Aorta (tissue), 5 donors: ENCODE measurements at places on chromosomes 6 and 20.

GRCh38 chr6:117573006-117573680 is 29.2 kb downstream of the GOPC start:
- no peak for DNase-seq

- no peak for DNase-seq
Observed at GRCh38 chr6:137166247-137167098, 7.0 kb downstream of the IL22RA2 start.

DNA sequence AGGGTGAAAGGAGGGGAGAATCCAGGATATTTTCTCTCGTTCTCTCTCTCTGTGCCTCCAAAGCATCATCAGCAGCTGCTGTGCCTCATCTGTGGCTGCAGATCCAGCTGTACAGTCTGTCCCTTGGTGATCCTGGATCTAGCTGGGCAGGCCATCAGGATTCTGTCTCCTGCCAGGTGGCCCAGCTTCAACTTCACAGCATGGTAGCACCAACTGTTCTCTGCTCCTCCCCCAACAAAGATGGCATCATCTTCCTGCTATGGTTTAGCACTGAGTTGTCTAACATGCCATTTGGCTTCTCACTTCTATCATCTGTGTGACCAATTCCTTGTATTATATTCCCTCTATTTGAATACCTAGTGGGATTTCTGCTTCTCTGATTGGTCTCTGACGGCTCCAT is 28.6 kb upstream of the ARFGEF2 start:
- no peak for DNase-seq

- DNase-seq = no peak
Observed at GRCh38 chr6:28360961-28361360, 11.2 kb downstream of the ZKSCAN3 start.

DNA sequence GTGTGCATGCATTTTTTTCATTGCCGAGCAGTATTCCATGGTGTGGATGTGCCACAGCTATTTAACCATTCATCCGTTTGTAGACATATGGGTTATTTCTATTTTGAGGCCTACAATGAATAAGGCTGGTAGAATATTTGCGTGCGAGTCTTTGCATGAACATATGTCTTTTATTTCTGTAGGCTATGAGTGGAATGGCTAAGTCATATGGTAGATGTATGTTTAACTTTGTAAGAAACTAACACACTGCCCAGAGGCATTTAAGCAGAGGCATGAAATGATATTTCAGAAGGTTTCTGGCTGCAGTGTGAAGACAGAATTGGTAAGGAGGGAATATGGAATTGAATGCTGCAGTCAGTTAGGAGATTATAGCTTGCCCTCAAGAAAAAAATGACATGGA is 457.4 kb upstream of the CDH4 start:
- no peak for DNase-seq

DNA sequence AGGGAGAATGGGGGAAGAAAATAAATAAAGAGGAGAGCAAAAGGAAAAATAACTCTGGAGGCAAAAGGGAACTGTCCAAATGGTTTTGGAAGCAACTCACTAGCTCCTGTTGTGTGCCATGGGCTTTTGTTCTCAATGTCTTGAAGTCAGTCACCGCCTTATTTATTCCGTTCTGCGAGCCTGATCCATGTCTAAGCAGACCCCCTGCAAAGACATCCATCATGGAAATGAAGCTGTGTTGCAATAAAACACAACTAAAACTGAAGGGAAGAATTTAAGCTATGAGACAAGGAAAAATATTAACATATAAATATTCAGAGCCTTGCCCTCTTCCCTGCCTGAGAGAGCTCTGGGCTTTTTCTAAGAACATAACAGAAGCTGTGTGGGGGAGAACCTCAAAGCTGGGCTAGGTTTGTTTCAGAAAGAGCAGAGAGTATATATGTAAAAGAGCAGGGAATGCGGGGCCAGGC is 373.2 kb upstream of the CNR1 start:
- no peak for DNase-seq

DNA sequence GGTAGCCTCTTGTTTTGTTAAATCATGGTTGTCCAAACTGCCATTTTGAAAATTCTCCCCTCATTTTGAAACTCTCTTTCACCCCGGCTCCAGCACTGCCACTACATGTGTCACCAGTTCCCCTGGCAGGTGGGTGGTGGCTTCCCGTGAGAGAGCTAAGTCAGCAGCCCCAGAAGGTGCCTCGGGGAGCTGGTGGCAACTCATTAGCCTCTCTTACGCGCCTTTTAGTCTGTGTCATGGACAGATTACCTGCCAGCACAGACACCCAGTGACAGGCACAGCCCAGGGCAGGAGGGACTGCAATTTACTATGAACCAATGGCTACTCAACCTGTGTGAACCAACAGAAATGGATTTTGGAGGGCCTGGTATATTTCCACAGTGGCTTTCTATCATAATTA is 147.1 kb upstream of the SASH1 start:
- DNase-seq = no peak

DNA sequence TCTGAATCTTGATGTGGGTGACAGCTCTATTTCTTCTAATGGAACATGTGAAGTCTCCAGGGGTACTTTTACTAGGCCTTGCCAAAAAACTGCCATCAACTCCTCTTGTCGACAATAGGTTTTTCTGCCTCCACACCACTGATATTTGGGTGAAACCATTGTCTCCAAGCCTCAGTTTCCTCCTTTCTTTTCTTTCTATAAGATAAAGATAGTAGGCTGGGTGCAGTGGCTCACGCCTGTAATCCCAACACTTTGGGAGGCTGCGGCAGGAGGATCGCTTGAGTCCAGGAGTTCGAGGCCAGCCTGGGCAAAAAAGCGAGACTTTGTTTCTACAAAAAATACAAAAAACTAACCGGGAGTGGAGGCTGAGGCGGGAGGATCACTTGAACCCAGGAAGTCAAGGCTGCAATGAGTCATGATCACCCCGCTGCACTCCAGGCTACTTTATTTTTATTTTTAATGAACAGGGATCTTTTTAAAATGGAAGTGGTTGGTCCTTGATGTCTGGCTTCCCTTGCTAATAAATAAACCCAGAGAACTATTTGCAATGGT is 159.9 kb upstream of the TNFAIP3 start:
- no peak for DNase-seq

- no peak for DNase-seq
Observed at GRCh38 chr6:33727932-33728331, 16.4 kb upstream of the UQCC2 start.

DNA sequence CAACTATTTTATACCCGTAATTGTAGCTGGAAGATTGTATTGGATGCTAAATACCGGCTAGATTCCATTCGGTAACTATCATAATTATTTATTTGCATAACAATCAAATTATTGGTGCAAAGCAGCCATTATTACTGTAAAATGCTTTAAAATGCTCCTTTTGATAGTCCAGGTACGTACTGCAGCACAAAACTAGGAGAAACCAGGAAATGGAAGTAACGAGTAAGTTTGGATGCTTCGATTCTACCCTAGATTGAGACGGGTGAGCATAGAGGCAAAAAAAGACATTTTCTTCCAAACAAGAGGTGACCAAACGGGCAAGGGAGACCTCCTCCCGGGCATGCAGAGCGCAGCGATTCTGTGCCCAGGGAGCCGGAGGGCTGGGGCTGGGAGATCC is 469 bp upstream of the XRN2 start:
- no peak for DNase-seq

DNA sequence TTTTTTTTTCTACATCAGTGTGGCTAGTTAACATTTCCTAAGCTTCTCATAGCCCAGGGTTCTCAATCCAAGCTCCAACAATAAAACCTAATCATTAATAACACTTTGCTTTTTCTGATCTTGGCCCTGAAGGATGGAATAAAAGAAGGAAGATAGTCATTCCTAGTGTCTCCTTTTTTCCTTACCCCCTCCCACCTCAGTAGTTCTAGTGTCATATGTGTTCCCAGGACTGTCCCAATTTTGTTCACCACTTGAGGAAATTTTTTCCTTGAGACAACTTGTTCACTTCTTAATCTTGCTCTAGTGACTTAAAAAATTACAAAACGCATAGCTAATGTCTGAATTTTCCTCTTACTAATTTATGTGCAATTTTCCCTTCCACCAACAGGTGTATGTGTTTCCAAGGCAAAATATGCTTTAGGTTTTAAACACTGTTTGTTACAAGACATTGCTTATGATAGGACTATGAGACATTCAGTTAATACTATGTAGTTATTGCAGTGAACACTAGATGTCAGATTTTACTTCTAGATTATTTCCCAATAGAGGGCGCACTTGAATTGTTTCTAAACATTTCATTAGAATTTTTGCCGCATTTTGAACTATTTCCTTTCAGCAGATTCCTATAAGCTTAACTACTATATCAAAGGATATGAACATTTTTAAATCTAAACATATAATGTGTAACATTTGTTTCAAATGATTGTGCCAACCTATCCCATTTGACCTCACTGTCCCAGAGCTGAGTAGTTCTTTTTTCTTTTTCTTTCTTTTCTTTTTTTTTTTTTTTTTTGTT is 18.5 kb upstream of the C6orf141 start:
- no peak for DNase-seq

- no peak for DNase-seq
Observed at GRCh38 chr6:158769234-158769770, 49.9 kb downstream of the EZR start.

- no peak for DNase-seq
Observed at GRCh38 chr6:56450882-56451739, 191.6 kb downstream of the DST start.

GRCh38 chr20:43894491-43894890 is 20.2 kb upstream of the TOX2 start:
- no peak for DNase-seq

DNA sequence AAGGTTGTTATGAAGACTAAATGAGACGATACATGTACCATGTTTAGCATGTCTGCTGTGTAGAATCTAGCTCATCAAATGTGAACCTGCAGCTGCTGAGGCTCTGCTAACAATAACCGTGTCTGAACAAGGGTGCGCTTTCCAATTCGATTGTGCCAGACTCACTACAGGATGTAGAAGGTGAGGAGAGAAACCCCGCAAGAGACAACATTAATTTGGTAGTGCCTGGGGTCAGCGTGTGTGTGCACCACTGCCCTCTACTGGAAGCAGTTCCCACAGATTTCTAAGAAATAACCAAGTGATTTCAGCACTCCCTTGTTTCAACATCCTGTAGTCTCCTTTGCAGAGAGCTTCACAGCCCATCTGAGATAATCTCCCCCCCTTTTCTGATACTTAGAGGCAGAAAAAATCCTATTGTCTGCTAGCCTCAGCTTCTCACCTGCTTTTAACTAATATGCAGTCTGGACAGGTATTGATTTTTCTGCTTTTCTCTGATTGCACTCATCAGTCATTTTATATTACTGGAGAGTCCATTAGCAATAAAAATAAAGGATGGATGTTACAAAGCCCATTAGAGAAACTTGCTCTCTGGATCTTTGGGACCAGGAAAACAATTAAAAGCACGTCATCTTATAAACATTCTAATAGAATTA is 96.7 kb upstream of the BACH2 start:
- DNase-seq = no peak

DNA sequence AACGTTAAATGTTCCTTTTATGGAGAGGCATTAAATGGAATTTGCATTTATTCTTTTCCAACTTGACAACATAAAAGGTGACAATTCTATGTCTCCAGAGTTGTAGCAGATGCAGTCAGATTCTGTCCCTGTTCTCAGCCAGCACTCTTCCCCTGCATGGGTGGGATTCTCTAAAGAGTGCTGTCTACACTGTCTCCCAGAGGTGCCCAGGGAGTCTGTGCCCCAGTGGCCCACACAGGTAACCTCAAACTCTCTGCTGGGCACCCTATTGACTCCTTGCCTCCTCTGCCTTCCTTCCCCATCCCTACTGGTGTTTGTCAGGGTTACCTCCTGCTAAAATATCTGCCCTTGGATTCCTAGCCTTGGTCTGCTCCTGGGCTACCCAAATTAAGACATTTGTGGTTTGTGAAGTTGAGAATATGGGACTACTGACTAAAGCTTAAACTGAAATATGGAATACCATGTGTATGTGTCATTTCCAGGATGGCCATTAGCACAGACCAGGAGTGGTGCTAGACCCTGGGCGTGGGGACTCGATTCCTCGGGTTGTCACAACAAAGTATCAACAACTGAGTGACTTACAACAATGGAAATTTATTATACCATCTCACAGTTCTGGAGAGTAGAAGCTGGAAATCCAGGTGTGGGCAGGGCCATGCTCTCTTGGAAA is 284.7 kb downstream of the CDH26 start:
- no peak for DNase-seq

- no peak for DNase-seq
Observed at GRCh38 chr20:18052856-18053255, 4.9 kb downstream of the OVOL2 start.

DNA sequence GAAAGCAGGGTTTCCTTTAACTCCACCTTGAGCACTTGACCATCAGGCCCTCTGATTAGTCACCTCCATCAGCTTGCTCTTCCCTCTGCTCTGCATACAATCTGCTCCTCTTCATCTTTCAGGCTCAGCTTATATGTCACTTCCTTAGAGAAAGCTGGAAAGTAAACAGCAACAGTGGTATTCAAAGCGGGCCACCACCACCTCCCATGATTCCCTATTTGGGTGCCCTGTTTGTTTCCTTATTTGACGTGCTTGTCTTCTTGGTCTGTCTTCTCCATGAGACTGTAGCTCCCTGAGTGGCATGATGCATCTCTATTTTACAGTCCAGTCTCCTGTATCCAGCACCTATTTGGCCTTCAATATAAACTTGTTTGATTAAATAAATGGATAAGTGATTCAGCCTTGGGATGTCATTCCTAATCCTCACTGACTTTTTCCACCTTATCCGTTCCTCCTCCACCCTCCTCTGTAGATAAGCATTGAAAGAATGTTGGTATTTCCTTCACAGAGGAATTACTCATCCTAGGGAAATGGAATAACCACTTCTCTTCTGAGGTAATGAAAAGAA is 102.8 kb upstream of the SGK1 start:
- DNase-seq = no peak

DNA sequence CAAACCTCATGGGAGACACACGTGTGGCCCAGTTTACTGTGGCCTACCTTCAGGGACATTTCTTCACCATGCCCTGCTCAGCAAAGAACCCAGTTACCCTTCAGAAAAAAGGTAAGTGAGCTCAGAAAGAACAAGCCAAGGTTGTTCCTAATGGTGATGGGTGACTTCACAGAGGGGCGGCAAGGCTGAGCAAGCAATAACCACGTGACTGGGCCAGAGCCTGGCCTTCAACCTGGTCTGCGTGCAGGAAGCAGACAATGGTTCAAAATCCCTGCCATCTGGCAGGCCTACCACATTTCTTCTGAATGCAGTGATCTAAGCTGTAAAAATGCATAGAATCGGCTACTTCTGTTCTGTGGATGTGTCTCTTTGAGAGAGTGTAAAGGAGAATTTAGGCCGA is 115.5 kb upstream of the CST7 start:
- DNase-seq = no peak
